Activated CD4-positive, alpha-beta memory T cell treated with anti-CD3 and anti-CD28 coated beads for 36 hours (primary cell): ENCODE measurements at places on chromosomes 1 and 21. TPM values are rescaled to one million over a fixed set of nuclear protein-coding genes. Genes with fewer than 3 reads are reported as not detected.
A peak's percentile ranks its signal among the peaks of the same experiment; 100 is the strongest.

- no peaks in the 10 kb centered on the region for H3K27me3 ChIP-seq
- H3K4me1 ChIP-seq = peaks cover 16% of the 10 kb centered on the region
- peak overlapping the region; percentile 13 for H3K27ac ChIP-seq
- H3K36me3 ChIP-seq = peaks cover 47% of the 10 kb centered on the region
- H3K4me3 ChIP-seq = no peak overlapping the region
Observed at GRCh38 chr1:18907021-18907916, 4.9 kb upstream of the ALDH4A1 start.

DNA sequence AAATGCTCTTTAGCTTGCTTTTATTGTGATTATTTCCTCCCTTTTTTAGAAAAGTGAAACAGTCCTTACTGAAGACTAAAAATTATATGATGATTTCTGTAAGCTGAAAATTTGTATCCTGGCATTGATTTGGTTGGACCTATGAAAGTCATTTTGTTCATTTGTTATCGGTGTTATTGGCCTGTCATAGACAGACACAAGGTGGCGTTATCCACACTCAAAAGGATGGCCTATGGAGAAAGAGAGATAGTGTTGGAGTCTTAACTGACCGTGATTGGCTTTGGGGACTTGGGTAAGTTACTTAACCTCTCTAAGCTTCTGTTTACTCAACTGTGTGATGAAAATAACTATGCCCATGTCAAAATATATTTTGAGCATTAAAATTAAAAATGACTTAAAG lies 203.6 kb upstream of the CHODL start:
- H3K4me1 ChIP-seq = no peaks in the 10 kb centered on the region
- H3K27ac ChIP-seq = no peak overlapping the region
- no peak overlapping the region for H3K4me3 ChIP-seq
- no peaks in the 10 kb centered on the region for H3K36me3 ChIP-seq
- H3K27me3 ChIP-seq = no peaks in the 10 kb centered on the region

- peaks cover 68% of the 10 kb centered on the region for H3K36me3 ChIP-seq
- peaks cover 65% of the 10 kb centered on the region for H3K4me1 ChIP-seq
- peak overlapping the region; percentile 2 for H3K27ac ChIP-seq
Observed at GRCh38 chr1:89555550-89555949, 30.9 kb downstream of the LRRC8B start.

DNA sequence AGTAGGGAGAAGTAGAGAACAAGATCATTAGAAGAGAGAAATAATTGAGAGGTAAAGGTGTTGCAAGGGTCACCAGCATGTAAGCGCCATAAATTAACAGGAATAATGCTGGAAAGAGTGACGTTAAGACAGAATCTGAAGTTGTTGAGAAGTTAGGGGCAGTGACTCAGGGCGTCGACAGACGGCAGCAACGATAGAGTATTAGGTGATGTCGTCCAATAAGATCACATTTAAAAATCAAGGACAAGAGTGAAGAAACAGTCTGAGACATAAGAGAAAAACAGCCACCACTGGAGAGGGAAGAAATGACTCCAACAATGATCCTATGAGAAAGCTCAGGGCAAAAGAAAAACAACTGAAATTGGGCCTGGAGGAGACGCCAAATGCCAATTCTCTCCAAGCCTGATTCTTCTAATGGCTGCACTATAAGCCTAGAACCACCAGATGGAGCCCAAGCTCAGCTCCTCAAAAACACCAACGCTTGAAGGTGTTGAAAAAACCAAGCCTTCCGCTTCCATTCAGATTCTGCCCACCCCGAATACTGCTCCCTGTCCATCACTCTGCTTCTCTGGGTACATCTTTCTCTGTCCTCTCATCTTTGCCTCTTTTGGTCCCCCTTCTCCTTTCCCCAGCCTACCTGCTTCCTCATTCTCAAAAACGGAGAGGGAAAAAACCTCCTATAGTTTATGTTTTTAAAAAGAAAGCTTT lies 70.0 kb downstream of the LUZP1 start:
- DNase-seq = peak; percentile 72
- H3K36me3 ChIP-seq = peaks cover 7% of the 10 kb centered on the region
- peaks cover 46% of the 10 kb centered on the region for H3K4me1 ChIP-seq
- no peak overlapping the region for H3K27ac ChIP-seq
- no peak overlapping the region for H3K4me3 ChIP-seq

GRCh38 chr1:238450976-238451375 lies 560.3 kb upstream of the ZP4 start:
- H3K27ac ChIP-seq = no peak overlapping the region
- H3K4me3 ChIP-seq = no peak overlapping the region

DNA sequence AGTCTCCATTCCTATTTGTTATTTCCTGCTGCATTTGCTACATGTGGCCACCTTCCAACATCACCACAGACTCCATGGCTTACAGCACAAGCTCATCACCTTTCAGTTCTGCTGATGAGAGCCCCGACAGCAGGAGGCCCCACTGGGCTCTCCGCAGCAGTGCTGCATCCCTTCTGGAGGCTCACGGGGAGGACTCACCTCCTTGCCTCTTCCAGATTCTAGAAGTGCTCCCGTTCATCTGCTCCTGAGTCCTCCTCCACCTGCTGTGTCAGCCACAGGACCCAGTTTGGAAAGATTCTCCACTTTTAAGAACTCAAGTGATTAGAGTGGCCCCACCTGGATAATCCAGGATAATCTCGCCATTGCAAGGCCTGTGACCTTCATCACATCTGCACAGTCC lies 167.6 kb downstream of the PCBP3 start:
- H3K27ac ChIP-seq = no peak overlapping the region
- no peaks in the 10 kb centered on the region for H3K36me3 ChIP-seq
- no peak overlapping the region for H3K4me3 ChIP-seq
- no peaks in the 10 kb centered on the region for H3K4me1 ChIP-seq
- DNase-seq = no peak
- H3K27me3 ChIP-seq = no peaks in the 10 kb centered on the region

GRCh38 chr21:45962531-45963231 lies 18.9 kb upstream of the COL6A1 start:
- H3K36me3 ChIP-seq = no peaks in the 10 kb centered on the region
- H3K4me1 ChIP-seq = no peaks in the 10 kb centered on the region
- no peak overlapping the region for H3K27ac ChIP-seq
- H3K4me3 ChIP-seq = no peak overlapping the region

GRCh38 chr1:167057241-167057688 lies 32.9 kb downstream of the GPA33 start:
- peaks cover 3% of the 10 kb centered on the region for H3K36me3 ChIP-seq
- H3K4me1 ChIP-seq = peaks cover 6% of the 10 kb centered on the region
- H3K4me3 ChIP-seq = no peak overlapping the region
- peak; percentile 65 for DNase-seq
- no peak overlapping the region for H3K27ac ChIP-seq

- no peak for DNase-seq
- H3K27me3 ChIP-seq = peaks cover 5% of the 10 kb centered on the region
- no peaks in the 10 kb centered on the region for H3K4me1 ChIP-seq
- H3K27ac ChIP-seq = no peak overlapping the region
- no peaks in the 10 kb centered on the region for H3K36me3 ChIP-seq
Observed at GRCh38 chr1:43566382-43567044, 35.8 kb downstream of the PTPRF start.

GRCh38 chr1:181099152-181100014 lies 10.9 kb downstream of the IER5 start:
- peaks cover 5% of the 10 kb centered on the region for H3K36me3 ChIP-seq
- H3K27me3 ChIP-seq = no peaks in the 10 kb centered on the region
- H3K4me3 ChIP-seq = peak overlapping the region; percentile 47
- peaks cover 71% of the 10 kb centered on the region for H3K4me1 ChIP-seq
- H3K27ac ChIP-seq = peak overlapping the region; percentile 84
- DNase-seq = peak; percentile 76

DNA sequence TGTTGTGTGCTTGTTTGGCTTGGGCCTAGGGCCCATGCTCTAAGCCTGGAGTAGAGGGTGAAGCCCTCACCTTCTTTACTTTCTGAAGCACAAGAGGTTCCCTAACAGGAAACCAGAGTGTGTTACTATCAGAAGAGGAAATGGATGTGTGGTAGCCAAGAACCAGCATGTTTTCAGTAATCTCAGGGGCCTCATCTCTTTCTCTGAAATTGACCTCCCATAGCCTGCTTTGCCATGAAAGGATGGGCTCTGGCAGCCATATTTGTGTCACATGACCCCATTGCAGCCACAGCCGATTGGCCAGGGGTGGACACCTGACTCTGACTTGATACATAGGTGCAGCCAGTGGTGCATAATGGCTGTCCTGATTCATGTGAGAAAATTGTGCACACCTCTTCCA lies 18.6 kb downstream of the A3GALT2 start:
- H3K36me3 ChIP-seq = peaks cover 3% of the 10 kb centered on the region
- peaks cover 19% of the 10 kb centered on the region for H3K4me1 ChIP-seq
- peaks cover 7% of the 10 kb centered on the region for H3K27me3 ChIP-seq
- H3K4me3 ChIP-seq = no peak overlapping the region
- DNase-seq = peak; percentile 52

DNA sequence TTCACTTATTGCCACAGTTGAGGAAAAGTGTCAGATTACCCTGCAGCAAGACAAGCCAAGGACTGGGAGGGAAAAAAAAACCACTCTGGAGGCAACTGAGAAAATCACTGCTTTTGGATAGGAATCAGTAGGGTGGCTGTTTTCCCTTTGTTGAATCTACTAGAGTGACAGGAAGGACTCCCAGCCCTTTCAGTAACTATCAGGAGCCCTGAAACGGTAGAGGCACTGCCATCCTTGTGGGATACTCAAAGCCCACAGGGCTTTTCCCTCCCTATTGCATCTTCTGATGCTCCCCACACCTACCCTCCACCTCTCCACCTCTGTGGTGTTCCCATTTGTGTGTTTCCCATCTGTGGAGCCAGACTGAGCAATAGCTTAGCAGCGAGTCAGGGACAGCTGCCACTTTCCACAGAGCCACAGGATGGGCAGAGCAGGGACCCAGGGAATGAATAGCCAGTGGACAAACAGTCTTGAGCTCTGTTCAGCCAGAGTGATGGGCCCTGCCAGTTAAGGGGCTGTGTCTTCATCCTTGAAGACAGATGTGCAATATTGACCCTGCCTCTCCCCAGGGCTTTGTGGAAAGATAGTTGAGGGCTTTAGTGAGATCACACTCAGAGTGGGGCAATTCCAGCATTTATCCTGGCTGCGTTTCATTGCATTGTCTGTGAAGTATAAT lies 13.9 kb downstream of the UBIAD1 start:
- H3K4me3 ChIP-seq = no peak overlapping the region
- peaks cover 34% of the 10 kb centered on the region for H3K36me3 ChIP-seq
- H3K27me3 ChIP-seq = no peaks in the 10 kb centered on the region
- DNase-seq = no peak
- no peak overlapping the region for H3K27ac ChIP-seq

DNA sequence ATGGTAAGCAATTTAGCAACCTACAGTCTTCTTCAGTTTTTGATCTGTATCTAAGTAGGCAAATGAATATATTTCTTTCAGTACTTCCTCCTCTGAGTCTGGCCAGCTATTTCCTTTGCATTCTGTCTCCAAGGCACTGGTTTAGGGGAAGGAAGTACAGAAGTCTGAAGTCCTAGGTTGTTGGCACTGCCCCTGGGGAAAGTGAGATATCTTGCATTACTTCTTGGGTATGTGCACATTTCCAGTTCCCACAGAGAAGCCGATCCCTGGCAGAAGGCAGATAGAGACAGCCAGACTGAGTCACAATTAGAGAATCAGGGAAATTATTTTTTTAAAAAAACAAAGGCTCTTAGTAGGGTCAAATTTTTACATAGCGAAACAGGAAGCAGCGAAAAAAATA lies 98.8 kb downstream of the RASAL2 start:
- H3K4me1 ChIP-seq = no peaks in the 10 kb centered on the region
- no peak overlapping the region for H3K27ac ChIP-seq
- peaks cover 1% of the 10 kb centered on the region for H3K27me3 ChIP-seq
- H3K4me3 ChIP-seq = no peak overlapping the region
- no peaks in the 10 kb centered on the region for H3K36me3 ChIP-seq

GRCh38 chr1:231890791-231891190 lies 264.2 kb downstream of the DISC1 start:
- H3K4me1 ChIP-seq = peaks cover 3% of the 10 kb centered on the region
- H3K36me3 ChIP-seq = no peaks in the 10 kb centered on the region
- DNase-seq = no peak
- no peaks in the 10 kb centered on the region for H3K27me3 ChIP-seq
- no peak overlapping the region for H3K4me3 ChIP-seq
- no peak overlapping the region for H3K27ac ChIP-seq

- DNase-seq = no peak
- no peaks in the 10 kb centered on the region for H3K27me3 ChIP-seq
- no peaks in the 10 kb centered on the region for H3K4me1 ChIP-seq
- H3K27ac ChIP-seq = no peak overlapping the region
- no peak overlapping the region for H3K4me3 ChIP-seq
Observed at GRCh38 chr1:43439781-43440180, 13.9 kb downstream of the HYI start.

DNA sequence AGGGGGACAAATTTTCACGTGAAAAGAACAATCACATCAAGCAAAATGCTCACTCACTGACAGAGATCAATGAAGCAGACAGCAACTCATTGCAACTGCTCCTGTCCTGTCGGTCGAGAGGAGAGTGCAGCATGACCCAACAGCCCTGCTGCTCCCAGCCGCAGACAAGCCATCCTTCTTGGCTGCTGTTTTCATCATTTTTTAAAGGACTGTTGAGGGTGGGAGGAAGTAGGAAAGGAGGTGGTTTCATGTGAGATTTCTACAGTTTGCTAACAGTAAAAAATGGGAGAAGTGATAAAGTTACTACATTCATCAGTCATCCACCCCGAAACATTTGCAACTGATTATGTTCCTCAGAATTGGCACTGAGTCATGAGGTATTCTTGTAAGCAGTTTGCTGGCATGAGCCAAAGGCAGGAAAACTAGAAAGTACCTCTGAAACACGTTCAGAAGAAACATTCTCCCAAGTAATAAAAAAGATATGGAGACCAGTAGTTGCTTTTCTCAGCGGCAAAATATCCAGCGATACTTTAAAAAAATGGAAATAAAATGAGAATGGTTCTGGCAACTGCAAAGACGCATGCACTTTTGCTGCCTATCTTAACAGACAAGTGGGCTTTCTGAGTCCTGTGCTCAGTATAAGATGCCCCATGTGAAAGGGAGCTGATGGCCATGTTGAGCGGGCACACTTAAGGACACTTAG lies 72.0 kb upstream of the CLDN14 start:
- no peak overlapping the region for H3K4me3 ChIP-seq
- no peak for DNase-seq
- peaks cover 10% of the 10 kb centered on the region for H3K27me3 ChIP-seq
- no peaks in the 10 kb centered on the region for H3K4me1 ChIP-seq
- no peaks in the 10 kb centered on the region for H3K36me3 ChIP-seq

DNA sequence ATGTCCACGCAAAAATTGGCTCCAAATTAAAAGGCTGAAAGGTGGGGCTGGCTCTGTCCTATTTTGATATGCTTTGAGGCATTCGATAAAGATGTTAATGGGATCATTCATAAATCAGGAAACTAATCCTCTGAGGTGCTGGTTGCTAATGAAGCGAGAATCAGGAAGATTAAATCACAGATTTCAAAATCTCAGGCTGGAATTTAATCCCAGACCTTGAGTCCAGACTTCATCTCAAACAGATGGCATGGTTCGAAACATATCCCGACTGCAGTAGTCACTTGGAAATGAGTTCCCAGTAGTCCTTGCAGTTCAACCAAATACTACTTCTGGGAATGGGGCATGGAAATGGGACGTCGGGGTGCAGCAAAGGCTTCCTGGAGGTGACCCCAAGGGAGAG lies 4.5 kb upstream of the KLF17 start:
- H3K27ac ChIP-seq = no peak overlapping the region
- H3K36me3 ChIP-seq = no peaks in the 10 kb centered on the region
- no peak for DNase-seq
- no peaks in the 10 kb centered on the region for H3K4me1 ChIP-seq

The KCNN3 gene
- total RNA-seq = 0.14 TPM

The NDUFS2 gene
- total RNA-seq = 103 TPM

The SAMD13 gene
- 0.38 TPM for total RNA-seq

The PRKCZ gene
- 14.7 TPM for total RNA-seq

The ARHGAP30 gene
- 178 TPM for total RNA-seq
